ENCODE measurements at places on chromosomes 6 and 20.
A peak's percentile ranks its signal among the peaks of the same experiment; 100 is the strongest.

GRCh38 chr6:167796192-167796981 is 30.3 kb upstream of the AFDN start:
- no peak for DNase-seq

GRCh38 chr20:59318803-59319202 is 18.4 kb downstream of the EDN3 start:
- DNase-seq = no peak

- no peak for DNase-seq
These were observed 26.7 kb downstream of the NPEPL1 start for GRCh38 chr20:58719258-58719657.

DNA sequence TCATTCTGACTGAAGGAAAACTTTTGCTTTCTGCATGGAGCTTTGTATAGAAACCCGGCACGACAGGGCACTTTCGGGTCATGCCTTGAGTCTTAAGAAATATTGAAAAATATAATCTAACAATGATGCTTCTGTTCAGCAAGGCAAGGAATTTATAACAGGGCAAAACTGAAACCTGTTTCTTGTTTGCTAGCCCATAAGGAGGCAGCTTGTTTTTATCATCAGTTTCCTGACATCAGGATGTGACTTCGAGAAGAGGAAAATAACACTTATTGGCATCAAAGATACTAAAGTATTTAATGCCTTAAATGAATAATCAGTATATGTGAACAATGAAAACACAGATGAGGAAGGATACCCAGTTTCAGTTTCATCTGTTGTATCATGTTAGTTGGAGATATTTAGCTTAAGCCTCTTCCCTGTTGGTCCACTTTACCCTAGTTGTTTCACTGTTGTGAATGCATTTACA is 146.5 kb downstream of the CDKAL1 start:
- no peak for DNase-seq

DNA sequence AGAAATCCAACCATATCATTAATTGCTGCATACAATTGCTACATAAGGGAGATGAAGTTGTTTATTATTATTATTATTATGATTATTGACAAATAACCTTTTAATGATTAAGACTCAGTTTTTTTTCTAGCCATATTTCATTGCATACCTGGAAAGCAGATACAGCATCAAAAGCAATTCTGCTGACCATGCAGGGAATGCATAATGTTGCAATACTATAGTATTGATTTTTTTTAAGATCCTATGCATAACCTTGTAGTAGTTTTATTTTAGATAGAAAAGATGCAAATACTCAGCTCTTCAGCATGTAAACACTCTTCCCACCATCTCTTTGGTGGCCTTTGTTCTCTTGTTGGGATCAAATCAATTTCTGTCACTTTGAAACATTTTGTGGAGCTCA is 300.9 kb upstream of the MAP3K7 start:
- DNase-seq = no peak

- no peak for DNase-seq
These were observed 14.6 kb downstream of the TJAP1 start for GRCh38 chr6:43491750-43492661.

DNA sequence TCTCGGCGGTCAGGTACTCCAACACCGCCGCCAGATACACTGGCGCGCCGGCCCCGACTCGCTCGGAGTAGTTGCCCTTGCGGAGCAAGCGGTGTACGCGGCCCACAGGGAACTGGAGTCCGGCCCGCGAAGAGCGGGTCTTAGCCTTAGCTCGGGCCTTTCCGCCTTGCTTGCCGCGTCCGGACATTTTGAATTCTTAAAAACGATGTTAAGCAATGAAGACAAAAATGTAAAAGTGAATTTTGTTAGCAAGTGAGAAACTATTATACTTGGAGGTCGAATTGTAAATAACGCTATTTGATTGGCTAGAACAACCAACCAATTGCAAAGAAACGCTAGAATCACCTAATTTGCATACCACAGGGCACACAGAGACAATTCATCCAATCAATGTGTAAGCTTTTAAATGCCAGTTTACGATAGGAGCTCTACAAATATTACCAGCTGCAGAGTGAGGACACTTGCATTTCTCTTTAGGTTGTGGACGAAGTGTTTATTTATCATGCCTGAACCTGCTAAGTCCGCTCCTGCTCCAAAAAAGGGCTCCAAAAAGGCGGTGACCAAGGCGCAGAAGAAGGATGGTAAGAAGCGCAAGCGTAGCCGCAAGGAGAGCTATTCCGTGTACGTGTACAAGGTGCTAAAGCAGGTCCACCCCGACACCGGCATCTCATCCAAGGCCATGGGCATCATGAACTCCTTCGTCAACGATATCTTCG is 112.0 kb downstream of the HFE start:
- no peak for DNase-seq

- no peak for DNase-seq
These were observed 143.8 kb upstream of the LAMA2 start for GRCh38 chr6:128739112-128739511.

GRCh38 chr20:47733892-47734291 is 51.4 kb downstream of the SULF2 start:
- DNase-seq = no peak

GRCh38 chr20:16476032-16476431 is 97.2 kb downstream of the KIF16B start:
- no peak for DNase-seq

- no peak for DNase-seq
These were observed 34.7 kb downstream of the CPNE5 start for GRCh38 chr6:36804563-36804962.

DNA sequence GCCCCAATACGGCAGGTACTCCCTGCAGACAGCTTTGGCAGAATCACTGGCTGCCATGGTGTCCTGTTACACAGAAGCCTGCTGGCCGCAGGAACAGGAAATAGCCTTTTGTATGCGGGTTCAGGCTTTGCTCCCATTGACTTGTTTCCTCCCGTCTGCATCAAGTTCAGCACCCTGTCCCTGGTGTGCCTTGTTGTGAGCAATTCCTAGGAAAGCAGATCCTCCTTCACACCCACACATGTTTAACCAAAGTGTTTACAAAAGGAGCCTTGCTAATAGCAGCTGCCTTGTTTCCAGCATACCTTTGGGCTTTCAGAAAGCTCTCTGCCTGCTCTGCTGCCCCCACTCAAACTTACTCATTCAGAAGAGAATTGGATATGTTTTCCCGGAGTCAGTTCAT is 127.2 kb upstream of the SUPT3H start:
- DNase-seq = no peak

GRCh38 chr20:63740070-63740626 is 572 bp downstream of the SLC2A4RG start:
- DNase-seq = no peak

DNA sequence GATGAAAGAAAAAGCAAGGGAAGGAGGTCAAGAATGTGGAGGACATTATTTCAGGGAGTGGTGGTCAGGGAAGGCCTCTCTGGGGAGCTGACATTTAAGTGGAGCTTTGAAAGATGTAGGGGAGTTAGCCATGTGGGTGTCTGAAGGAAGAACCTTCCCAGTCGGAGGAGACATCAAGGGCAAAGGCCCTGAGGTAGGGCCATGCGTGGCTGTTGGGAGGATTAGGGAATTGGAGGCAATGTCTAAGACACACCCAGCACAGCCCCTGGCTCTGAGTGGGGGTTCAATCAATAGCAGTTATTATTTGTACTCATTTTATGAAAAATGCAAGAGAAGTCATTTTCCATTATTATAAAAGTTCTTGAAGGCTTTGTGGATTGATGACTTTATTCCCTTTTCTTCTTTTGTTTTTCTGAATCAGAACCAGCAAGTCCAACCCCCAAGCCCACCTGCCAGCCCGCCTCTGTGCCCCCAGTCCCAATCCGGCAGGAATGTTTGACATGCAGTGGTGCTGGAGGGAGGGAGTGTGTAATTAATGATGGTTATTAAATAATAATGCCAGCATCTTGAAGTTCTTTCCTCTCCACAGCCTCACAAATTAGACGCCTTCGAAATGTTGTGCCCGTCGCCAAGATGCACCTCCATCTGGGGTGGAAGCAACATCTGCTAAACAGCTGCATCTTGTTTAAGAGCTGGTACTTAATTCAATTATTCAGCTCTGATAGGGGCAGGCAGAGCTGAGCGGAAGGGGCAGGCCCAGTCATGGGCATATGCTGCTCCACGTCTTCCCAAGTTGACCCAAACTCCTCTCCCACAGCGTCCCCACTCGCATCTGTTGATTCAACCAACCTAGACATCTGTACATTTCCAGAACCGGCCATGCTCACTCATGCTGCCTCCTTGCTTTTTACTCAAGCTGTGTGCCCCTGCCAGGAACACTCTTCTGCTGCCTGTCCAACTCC is 81.3 kb upstream of the SIRPA start:
- DNase-seq = no peak

DNA sequence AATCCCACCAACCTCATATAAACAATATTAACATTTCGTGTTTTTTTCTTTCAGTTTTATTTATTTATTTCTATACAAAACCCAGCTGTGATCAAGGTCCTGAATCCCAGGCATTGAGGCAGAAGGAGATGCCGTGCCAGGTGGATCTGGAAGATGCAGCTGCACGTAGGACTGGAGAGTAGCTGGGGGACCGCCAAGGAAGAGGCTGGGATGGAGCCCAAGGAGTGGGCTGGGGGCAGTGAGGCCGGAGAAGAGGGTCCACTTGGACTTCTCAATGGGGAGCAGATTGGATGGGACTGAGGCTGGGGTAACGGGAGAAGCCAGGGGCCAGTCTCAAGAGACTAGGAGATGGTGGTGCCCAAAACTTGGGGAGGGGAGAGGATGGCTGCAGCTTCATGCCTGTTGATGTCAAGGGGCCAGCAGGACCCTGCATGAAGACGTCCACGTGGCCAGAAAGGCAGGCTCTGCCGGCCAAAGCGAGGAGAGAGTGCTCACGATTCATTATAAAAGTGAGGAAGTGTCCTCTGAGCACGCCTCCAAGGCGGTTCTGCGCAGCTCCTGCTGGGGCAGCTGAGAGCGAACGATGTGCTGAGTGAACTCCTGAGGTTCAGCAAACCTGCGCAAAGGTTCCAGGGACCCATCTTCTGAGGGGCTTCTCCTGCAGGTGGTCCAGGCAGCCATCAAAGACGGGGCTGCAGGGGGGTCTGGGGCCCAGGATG is 110.3 kb downstream of the BMP7 start:
- no peak for DNase-seq

DNA sequence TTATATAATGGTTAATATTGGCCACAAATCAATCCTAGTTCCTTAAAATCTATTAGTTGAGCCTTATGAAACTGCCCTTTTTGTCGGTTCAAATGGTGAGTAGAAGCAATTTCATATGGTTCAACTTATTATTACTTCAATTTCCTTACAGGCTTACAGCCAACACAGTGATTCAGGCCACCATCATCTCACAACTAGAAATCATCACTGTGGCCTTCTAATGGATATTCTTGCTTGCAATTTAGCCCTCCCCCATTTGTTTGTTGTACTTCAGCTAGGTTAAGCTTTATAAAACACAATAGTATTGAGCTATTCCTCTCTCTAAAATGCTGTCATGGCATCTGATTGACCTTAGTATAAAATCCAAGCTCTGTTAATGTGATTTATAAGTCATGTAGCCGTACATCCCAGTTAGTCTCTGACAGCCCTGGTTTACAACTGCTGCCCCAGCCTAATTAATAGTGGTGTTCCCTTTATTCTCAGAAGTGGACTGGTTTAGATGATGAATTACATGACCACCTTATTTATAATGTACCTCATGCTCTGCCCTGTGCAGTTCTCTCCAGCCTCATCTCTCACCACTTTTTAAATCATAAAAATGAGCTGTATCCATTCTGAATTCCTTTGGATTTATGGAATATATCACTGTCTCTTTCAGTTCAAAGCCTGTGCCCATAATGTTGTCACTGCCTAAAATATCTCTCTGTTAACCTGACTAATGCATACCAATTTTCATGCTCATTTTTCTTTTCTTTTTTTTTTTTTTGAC is 36.7 kb downstream of the LAMA2 start:
- no peak for DNase-seq

GRCh38 chr20:6401893-6402557 is 279.2 kb upstream of the FERMT1 start:
- DNase-seq = no peak

DNA sequence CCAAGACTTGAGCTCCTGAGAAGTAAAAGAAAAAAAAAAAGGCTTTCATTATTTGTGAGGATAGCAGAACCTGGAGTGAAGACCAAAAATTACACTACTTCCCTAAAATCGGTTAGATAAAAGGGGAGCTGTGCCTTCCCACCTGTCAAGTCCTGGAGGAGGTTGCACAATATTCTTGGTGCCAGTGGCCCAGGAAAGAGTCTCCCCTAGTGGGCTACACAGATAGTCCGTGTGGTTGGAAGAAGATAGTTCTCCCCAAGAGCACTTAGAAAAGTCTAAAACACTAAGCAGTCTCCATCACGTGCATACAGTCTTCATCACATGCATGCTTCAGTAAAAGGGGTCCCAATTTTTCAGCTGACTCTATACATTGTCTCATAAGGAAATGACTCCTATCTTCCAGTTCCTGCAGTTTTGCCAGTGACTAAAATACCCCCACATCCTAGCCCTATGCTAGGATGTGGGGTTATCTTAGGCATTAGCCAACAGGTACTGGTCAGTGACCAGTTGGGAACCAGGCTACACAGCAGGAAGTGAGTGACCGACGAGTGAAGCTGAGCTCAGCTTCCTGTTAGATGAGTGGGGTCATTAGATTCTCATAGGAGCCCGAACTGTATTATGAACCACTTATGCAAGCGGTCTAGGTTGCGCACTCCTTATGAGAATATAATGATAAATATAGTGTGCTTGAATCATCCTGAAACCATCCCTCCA is 199.5 kb upstream of the FAM83B start:
- no peak for DNase-seq

DNA sequence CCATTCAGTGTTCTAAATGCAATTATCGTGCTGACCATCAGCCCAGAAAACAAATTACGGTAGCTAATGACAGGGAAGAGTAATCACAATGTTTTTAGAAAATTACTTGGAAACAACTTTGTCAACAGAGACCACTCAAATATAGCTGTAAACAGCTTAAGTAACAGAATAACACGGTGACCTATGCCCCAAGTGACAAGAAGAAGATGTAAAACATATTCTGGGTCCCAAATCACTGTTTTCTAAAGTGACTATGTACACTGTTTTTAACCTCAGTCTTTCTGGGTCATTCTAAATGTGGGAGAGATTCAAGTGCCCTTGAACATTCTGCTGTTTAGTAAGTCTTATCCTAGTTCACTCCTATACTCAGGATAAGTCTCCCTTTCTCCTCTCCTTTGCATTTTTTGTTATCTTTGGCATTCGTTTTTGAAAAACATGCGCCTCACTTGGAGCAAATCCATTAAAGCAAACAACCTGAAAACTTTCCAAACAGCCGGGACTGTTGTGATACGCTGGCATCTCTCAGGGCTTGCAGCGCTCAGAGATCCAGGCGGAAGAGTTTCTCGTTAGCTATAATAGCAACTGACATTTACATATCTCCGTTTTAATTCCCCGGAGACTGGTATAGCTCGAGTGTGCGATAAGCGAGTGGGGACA is 114.5 kb upstream of the SOX4 start:
- no peak for DNase-seq

GRCh38 chr6:18241208-18242038 is 22.9 kb downstream of the DEK start:
- no peak for DNase-seq

GRCh38 chr20:44909872-44910689 is at the start of gene PABPC1L:
Gene PABPC1L (plus strand): TSS chr20:44910060. CDS start chr20:44910144, 84 bp downstream.
- peak; percentile 61 for DNase-seq

All from activated naive CD8-positive, alpha-beta T cell treated with anti-CD3 and anti-CD28 coated beads, Interleukin-2, amount 50 U/mL, for 16 hours (primary cell).